ENCODE measurements at places on chromosomes 5 and 9. TPM values are rescaled to one million over a fixed set of nuclear protein-coding genes. Genes with fewer than 3 reads are reported as not detected.

Gene FGF10
- total RNA-seq: not detected

Gene TNFSF15
- total RNA-seq: under 0.01 TPM

Gene FAM153A
- not detected for total RNA-seq

Gene MYMK
- total RNA-seq: not detected

Gene PCDHA4
- not detected for total RNA-seq

Gene CA9
- 1.1 TPM for total RNA-seq

Gene HARS1
- total RNA-seq: 103 TPM

Gene HAPLN1
- not detected for total RNA-seq

Gene GZMA
- total RNA-seq: not detected

Gene MACIR
- total RNA-seq: 16.7 TPM

Gene BNC2
- 21.0 TPM for total RNA-seq

Gene ROR2
- 24.1 TPM for total RNA-seq

Gene ACTBL2
- 3.2 TPM for total RNA-seq

Data from myometrial cell (primary cell).